Vagina (tissue), 2 donors: ENCODE measurements at places on chromosomes 2 and 18. TPM values are rescaled to one million over a fixed set of nuclear protein-coding genes. Genes with fewer than 3 reads are reported as not detected.

DNA sequence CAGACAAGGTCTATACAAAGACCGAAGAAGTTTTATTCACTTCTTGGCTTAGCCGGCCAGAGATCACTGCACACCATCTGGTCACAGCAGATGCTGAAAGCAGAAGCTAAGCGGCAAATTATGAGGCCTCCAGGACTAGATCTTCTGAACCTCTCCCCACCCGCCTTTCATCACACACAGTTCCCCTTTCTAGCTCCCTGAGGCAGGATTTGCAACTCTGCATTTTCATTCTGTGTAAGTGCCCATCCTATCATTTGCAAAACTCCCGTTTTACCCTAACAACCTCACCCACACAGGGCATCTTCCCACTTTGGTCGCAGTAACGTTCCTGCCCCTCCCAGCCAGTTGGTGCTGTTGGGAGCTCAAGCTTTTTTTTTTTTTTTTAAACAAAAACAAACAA is 3.1 kb upstream of the MOB1A start:
- H3K36me3 ChIP-seq = no peaks in the 10 kb centered on the region
- H3K4me3 ChIP-seq = no peak overlapping the region
- no peaks in the 10 kb centered on the region for H3K27me3 ChIP-seq
- peaks cover 18% of the 10 kb centered on the region for H3K4me1 ChIP-seq
- H3K27ac ChIP-seq = no peak overlapping the region
- no peak for DNase-seq

DNA sequence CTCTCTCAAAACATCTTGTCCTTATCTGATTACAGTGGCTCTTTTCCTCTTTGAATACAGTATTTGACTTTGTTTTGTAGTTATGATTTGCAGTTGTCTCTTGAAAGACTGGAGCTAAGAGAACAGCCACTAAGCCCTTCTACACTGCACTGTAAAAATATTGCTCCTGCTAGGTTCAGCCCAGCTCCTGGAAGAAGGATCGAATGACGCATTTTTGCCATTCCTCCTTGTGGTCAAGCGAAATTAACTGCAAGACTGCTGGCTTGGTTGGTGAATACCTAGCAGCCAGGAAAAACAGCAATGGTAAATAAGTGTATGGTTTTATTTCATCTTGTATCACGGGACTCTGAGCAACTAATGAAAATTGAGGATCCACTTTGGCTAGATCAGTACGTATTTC is 407.8 kb upstream of the CDH2 start:
- no peak overlapping the region for H3K27ac ChIP-seq
- no peaks in the 10 kb centered on the region for H3K27me3 ChIP-seq
- H3K4me3 ChIP-seq = no peak overlapping the region
- H3K36me3 ChIP-seq = no peaks in the 10 kb centered on the region

The RETREG2 gene
- 43.7 TPM for total RNA-seq

DNA sequence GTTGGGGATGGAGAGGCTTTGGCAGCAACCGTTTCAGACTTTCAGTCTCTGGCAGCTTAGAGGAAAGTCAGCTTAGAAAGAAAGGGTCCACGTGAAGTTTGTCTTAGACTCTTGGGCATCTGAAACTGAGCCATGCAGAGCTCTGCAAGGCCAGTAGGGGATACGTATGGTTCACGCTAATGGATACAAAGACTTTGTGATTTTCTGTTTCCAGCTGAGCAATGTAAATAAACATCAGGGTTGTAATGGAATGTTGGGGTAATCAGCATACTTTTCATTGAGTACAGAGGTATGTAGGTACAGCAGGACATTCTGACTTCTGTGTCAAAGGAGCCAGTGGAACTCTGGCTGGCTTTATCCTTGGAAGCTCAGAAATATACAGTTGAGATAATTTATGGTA is 31.0 kb downstream of the RALB start:
- no peak for DNase-seq
- peaks cover 11% of the 10 kb centered on the region for H3K4me1 ChIP-seq

The KCTD1 gene
- total RNA-seq = 46.9 TPM

DNA sequence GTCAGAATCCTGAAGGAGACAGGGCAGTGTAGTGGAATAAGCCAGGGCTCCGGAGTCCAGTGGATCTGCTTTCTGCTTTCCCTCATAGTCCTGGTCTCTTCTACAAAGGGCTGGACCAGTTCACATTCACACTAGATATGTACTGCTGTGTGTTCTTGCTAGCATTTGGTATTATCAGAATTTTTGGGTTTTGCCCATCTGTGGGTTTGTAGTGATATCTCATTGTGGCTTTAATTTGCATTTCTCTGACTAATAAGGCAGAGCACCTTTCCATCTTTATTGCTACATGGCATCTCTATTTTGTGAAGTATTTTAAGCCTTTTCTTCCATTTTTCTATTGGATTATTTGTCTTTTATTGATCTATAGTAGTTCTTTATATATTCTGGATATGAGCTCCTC is 114.8 kb downstream of the DIS3L2 start:
- peaks cover 7% of the 10 kb centered on the region for H3K4me1 ChIP-seq
- no peak overlapping the region for H3K27ac ChIP-seq
- H3K27me3 ChIP-seq = no peaks in the 10 kb centered on the region
- H3K4me3 ChIP-seq = no peak overlapping the region
